KG1 (cell line): ENCODE measurements at places on chromosomes 2 and 18.

- no peak for DNase-seq
Observed at GRCh38 chr18:51163543-51163942, 33.9 kb downstream of the MEX3C start.

GRCh38 chr2:46486436-46486835 is 7.1 kb downstream of the TMEM247 start:
- DNase-seq = no peak

- DNase-seq = peak; percentile 28
Observed at GRCh38 chr18:43571078-43571689, 293.9 kb upstream of the SYT4 start.

- DNase-seq = no peak
Observed at GRCh38 chr2:227368574-227368973, 10.5 kb downstream of the TM4SF20 start.

DNA sequence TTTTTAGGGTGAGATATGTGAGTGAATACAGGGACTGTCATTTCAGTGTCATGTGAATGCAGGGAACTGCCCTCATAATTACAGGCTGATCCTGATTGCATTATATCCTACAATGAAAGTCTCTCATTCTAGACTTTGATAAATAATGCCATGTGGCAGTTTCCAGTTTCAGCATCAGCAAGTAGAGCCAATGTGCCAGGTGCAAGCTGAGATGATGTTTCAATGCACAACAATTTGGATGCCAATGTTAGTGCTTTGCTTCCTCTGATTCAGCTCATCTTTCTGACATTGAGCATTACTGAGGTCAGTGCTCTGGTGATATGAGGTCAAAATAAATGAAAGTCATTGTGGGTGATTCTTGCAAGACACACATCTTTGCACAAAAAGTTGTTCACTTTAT is 63.7 kb upstream of the TFPI start:
- DNase-seq = no peak

- DNase-seq = no peak
Observed at GRCh38 chr2:98634406-98635092, 26.2 kb downstream of the UNC50 start.

- DNase-seq = no peak
Observed at GRCh38 chr2:86413296-86414094, 27.7 kb upstream of the KDM3A start.

DNA sequence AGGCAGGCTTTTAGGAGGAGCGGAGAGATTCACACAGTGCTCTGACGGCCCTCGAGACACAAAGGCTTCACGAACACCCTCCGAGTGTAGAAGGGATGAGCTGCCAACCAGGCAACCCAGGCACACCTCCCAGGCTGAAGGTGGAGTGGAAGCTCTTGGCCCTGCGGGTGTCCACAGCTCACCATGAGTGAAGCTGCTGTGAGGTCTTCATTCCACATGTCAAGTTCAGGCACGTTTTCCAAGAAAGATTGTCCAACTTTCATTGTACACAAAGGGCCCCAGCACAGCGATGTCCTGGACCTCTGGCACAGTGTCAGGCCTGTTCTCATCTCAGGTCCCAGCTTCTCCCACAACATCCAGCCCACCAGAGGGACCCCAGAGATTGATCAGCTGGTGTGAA is 13.4 kb downstream of the PARD6G start:
- no peak for DNase-seq

- DNase-seq = no peak
Observed at GRCh38 chr18:4035521-4035920, 419.6 kb downstream of the DLGAP1 start.

DNA sequence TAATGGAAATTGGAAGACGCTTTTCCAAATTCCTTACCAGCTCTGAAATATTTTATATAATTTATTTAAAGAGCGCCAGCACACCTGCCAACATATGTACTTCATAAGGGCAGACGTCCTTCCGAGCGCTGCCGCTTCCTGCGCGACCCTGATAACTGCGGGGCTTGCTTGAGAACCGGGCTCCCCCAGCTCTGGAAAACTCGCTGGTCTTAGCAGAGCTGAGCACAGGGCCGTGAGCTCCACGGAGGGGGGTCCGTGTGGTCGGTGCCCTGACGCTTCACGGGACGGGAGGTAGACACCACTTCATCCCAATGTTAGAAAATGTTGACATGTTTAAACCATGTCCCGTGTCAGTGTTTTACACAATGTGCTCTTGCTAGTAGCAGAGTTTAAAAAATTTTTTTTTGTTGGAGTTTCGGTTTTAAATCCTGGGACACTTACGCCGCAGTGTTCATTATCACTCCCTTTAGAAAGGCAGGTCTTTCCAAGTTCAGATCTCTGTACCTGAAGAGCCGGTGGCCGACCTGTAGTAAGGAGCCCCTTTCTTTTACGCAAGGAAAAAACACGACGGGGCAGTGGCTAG is 1.6 kb downstream of the NFATC1 start:
- no peak for DNase-seq

DNA sequence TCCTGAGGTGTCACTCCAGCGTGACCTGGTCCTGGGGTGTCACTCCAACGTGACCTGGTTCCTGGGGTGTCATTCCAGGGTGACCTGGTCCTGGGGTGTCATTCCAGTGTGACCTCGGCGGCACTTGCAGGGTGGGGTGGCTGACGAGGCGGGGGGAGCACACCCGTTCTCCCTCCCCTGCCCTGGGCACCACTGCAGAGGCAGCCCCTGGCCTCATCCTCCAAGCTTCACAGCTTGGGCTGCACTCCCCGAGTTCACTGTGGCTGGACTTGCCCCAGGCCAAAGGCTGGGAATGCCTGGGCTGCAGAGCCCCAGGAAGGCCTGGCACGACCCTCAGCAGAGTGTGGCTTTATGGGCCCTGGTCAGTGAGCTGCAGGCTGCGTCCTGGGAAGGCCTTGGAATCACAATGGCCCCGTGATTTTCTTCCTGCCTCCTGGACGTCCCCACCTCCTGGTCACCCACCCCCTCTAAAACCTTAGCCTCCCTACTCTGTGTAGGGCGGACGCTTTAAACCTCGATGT is 88.3 kb downstream of the NFATC1 start:
- DNase-seq = no peak

DNA sequence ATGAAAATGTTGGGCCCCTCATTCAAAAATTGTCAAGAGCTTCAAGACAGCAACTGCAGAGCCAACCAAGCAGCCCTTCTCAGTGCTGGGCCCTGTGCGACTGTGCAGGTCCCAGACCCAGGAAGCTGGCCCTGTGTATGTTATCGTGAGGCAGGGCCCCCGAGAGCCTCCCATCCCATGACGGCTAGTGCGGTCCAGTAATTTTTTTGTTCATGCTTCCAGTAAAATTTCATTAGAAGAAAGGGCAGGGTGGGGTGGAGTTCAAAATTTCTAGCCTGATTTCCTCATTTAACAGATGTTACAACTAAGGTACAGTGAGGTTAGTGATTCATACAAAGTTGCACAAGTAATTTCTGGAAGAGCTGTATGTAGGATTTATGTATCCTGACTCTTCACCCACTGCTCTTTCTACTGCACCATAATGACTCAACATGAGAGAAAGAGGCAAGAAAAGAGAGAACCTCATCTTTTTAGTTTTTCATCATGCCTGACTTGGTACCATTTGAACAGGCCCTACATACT is 105.5 kb downstream of the ZEB2 start:
- DNase-seq = no peak

DNA sequence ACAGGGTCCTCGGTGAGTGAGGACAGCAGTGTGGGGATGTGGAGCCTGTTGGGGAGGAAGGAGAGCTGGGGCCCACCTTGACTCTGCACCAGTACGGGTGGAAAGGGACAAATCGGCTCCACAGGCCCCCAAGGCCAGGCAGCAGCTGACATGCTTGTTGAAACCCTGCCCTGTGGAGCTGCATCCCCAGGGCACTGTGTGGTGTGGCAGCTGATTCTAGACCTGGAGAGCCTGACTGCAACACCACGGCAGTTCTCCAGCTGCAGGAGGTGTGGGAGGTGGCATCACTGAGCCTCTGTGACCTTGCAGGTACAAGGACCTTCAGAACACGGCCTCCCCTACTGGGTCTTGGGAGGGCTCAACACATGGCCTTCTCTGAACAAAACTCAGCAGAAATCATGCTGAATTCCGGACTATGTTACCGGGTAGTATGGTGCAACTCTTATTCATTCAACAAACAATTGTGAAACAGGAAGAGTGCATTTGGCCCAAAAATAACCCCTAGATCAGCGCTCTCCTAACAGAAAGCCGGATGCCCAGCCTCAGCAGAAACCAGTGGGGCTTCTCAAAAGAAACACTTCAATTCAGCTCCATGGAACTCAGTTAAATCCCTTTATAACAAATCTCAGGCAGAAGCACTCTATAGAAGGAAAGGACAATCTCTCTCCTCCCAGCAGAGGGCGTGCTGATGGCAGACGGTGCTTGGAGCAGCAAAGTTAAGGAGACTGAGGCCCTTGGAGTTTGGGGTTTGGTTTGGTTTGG is 104.4 kb upstream of the SALL3 start:
- no peak for DNase-seq

GRCh38 chr18:9025091-9025838 is 77.2 kb upstream of the NDUFV2 start:
- no peak for DNase-seq

- DNase-seq = no peak
Observed at GRCh38 chr2:148553332-148553887, 91.1 kb upstream of the EPC2 start.

GRCh38 chr2:190791347-190791975 is 89.2 kb upstream of the GLS start:
- no peak for DNase-seq

DNA sequence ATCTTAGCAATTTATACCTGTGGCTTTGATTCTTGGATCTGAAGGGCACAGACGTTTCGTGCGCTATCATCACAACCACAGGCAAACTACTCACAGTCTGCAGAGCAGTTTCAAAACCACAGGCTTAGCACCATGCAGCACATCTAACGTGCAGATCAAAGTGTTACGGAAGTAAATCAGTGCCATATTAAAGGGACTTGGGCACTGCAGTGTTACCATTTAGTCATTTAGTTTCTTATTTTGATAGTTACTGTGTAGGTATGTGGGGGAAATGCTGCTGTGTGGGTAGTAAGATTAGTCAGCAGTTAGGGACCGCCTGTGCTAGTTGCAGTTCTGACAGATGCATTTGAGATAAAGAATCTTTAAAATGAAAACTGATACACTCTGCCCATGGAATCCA is 384.0 kb downstream of the NBAS start:
- DNase-seq = no peak

DNA sequence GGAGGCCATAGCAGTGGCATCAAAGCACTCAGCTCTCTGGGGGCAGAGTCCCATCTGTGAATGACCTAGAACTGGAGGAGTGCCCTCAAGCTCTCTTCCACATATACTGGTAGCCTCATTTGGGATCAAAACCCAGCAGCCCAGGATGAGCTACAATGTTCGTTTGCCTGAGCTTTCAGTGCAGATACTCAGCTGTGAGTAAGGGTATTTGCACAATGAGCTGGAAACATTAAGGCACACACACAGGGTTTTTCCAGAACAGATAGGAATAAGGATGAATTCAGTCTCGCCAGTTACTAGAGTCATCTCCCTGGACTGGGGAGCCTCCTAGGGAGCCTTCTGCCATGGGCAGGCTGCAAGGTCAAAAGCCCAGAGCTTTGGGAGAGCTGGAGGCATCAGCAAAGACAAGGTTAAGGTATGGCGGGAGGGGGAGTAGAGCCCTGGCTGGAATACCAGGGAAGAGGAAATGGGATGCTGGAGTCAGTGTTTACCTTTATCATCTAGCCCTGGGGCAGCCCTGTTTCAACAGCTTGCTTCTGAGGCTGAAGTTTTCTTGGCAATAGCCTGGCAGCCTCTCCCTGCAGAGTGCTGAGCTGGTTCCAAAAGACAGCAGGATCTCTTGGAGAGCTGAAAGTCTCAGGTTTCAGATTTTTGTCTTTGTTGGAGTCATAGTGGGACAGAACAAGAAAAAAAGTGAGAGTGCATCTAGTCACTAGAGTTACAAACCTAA is 187.7 kb downstream of the LOXHD1 start:
- DNase-seq = no peak

DNA sequence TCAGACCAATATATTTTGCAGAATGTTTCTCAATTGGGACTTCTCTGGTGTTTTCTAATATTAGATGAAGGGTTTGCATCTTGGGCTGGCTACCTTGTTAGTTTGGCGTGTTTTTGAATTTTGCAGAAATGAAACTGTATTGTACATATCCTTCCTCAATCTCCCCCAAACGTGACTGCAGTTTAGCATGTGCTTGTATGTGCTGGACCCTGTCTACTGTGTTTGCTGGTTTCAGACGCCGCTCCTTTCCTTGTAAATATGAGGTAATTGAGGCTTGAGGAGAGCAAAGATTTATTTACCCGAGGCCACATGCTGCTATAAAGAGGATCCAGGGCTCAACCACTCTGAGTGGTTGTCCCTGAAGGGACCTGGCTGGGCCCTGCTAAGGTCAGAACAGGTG is 57.2 kb downstream of the NGEF start:
- no peak for DNase-seq

GRCh38 chr2:26628561-26629345 is 12.4 kb downstream of the CIB4 start:
- DNase-seq = no peak
